Non-pigmented ciliary epithelial cell (primary cell): ENCODE measurements at places on chromosomes 11 and 22.

DNA sequence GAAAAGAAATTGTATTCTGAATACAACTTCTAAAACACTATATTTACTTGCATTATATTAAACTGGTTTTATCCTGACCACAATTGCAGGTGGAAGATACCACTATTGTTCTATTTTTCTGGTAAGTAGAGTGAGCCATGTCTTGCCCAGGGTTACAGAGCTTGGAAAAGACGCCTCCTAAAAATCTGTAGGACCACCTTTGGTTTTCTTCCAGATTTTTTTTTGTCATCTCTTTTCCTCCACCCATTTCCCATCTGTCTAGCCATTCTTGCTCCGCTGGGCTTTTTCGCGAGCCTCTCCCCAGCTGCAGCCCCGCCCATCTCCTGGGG is 294 bp upstream of the MTMR3 start:
- no peak for DNase-seq

DNA sequence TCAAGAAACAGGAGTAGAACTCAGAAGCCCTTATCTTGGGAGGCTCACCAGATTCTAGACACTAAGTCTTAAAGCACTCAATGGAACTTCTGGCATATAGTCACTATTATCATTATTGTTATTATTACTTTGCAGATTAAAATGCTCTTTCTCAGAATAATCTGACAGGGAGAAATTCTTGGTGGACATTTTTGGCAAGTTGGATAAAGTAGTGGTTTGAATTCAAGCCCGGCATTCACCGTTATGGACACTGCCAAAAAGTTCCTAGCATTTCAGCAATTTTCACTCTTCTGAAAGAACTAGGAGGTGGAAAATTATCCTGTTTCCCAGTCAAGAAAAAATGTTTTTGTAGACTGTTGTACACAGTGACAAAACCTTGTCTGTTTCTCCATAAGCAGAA is 179.6 kb upstream of the ISX start:
- no peak for DNase-seq

DNA sequence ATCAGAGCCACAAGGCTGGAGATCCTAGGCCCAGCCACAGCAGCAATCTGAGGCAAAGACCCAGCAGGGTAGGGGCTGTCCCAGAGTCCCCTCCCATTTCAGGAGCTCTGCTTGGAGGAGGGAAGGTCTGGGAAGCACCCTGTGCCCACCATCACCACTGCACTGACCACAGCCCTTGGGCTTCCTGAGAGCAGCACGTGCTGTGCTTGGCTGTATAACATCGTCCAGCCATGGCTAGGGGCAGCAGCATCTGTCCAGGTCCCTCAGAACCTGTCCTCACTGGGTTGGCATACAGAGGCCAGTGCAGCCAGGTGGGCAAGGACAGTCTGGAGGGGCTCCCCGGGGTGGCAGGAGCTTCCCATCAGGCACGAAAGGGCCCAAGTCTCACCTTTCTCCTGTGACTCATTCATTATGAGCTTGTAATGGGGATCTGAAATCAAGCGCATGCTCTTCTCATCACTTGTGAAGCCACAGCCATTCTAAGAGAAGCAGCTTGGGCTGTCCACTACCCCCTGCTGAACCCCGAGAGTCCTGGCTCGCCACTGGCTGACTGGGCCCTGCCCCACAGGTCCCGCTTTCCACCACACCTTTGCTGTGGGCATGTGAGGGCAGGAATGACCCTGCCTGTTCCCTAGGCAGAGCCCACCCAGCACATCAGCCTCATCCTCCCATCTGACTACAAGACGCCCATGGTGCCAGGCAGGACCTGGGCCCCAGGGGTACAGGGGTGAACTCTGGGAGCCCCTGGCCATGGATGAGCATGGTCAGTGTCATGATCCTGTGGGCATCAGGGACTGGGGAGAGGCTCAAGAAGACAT is 83.3 kb downstream of the MED15 start:
- DNase-seq = no peak

GRCh38 chr22:46162285-46162684 is 12.0 kb downstream of the PPARA start:
- DNase-seq = no peak

- no peak for DNase-seq
Observed at GRCh38 chr11:64206457-64207255, at the start of gene FERMT3. FERMT3 (plus strand) TSS chr11:64206721; CDS start chr11:64207365, 644 bp downstream.

DNA sequence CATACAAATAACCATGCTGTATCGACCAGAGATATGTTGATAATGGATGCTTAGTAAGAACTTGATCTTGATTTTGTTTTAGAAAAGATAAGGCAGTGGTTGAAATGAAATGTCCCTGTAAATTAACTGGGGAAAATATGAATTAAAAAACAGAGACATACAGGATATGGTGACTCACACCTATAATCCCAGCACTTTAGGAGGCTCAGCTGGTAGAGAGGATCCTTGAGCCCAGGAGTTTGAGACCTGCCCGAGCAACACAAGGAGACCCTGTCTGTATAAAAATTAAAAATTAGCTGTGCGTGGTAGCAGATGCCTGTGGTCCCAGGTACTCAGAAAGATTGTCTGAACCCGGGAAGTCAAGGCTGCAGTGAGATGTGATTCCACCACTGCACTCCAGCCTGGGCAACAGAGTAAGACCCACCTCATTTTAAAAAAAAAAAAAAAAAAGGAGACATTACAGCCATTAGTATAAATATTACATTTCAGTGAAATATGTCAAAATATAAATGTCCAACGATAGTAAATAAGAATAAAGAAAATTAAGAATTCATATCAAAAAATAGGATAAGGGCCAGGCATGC is 4.6 kb downstream of the PICALM start:
- DNase-seq = no peak

DNA sequence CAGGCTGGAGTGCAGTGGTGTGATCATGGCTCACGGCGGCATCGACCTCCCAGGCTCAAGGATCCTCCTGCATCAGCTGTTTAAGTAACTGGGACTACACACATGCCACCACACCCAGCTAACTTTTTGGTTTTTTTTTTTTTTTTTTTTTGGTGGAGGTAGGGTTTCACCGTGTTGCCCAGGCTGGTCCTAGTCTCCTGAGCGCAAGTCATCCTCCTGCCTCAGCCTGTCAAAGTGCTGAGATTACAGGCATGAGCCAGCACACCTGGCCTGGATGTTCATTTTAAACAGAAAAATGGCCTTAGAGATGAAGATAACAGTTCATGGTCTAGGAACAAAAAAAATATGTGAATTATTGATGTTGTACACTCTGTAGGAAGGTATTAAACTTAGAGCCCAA is 13.6 kb upstream of the SLC25A18 start:
- no peak for DNase-seq

GRCh38 chr22:39851606-39852315 is 41.8 kb downstream of the ENTHD1 start:
- DNase-seq = no peak

DNA sequence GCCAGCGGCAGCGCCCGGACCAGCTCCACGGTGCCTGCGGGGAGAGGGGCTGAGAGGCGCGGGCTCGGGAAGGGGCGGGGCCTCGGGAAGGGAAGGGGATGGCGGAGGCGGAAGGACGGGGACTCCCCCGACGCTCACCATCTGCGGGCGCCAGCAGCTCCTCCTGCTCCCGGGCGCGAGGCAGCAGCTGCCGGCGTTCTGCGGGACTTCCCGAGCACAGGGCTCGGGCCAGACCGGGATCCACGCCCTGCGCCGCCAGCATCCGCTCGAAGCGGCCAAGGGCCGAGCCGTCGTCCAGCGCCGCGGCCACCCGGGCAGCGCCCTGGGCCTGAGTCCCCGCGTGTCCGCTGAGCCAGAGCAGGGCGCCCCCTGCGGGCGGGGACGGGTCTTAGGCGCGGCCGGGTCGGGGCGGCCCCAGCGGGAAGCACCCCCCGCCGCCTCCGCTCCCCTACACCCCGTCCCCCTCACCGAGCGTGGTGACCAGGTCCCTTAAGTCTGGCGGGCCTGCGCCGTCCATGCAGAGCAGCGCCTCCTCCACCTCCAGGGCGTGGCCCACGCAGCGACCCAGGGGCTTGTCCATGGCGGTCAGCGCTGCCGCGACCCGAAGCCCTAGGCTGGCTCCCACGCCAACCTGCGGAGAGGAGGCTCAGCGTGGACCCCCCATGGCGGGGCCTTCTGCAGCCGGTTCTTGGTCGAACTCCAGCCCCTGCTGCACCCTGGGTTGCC is 873 bp upstream of the SCO2 start:
- DNase-seq = no peak

DNA sequence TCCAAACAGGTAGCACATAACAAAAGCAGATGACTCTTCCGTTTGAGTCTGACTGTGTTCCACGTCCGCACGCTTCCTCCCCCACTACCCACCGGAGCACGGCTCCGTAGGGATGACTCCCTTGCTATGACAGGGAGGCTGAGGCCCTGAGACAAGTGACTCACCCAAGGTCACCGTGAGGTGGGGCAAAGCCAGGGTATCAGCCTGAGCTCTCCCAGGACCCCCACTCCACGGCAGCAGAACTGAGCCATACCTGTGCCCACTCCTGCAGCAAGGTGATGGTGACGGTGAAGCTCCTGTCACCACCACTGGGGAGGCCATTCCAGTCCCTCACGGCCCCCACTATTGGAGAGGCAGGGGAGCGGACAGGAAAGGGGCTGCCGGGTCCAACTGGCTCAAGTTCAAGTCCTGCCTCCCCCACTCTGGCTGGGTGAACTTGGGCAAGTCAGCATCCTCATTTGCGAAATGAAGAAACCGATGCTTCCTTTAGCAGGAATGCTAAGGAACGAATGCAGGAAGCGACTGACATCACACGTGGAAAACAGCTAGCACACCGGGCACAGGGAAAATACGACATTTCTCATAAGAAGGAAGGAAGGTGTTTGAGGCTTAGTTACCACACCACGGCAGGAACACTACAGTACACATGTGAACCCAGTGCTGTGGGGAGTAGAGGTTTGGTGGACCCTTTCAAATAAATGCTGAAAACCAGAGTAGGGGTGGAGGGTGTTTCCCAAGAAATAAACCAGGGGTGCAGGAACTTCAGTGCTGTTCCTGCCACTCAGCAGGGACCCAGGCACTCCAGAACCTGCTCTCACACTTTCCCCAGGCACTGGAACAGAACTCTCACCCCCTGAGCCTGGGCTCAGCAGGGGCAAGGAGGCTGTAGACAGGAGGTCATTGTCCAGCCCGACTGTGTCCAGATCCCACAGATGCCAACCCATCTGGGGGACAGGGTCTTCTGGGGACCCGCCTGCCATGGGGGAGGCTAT is 32.4 kb upstream of the CBX7 start:
- DNase-seq = no peak

GRCh38 chr11:73206801-73207200 is 11.3 kb upstream of the P2RY2 start:
- DNase-seq = no peak

GRCh38 chr22:47269516-47270088 is 507.2 kb downstream of the TBC1D22A start:
- DNase-seq = no peak

GRCh38 chr11:44185522-44185921 is 90.0 kb downstream of the EXT2 start:
- DNase-seq = no peak

DNA sequence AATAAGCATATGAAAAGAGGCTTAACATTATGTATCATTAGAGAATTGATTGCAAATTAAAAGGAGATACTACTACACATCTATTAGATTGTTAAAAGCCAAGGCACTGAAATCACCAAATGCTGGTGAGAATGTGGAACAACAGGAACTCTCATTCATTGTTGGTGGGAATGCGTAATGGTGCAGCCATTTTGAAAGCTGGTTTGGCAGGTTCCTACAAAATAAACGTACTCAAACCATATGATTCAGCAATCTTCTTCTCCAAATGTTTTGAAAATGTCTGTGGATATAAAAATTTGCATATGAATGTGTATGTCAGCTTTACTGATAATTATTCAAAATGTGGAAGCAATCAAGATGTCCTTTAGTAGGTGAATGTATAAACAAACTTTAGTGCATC is 176.4 kb upstream of the PLET1 start:
- no peak for DNase-seq

GRCh38 chr11:1871531-1871930 is 18.6 kb downstream of the LSP1 start:
- DNase-seq = no peak

GRCh38 chr11:69288883-69289242 is 5.1 kb upstream of the MYEOV start:
- no peak for DNase-seq

GRCh38 chr11:46407635-46408034 is 16.1 kb upstream of the CHRM4 start:
- no peak for DNase-seq

- no peak for DNase-seq
Observed at GRCh38 chr22:23070418-23071229, at the start of gene GNAZ. GNAZ (plus strand) TSS chr22:23070519; CDS start chr22:23095696, 25,177 bp downstream.

DNA sequence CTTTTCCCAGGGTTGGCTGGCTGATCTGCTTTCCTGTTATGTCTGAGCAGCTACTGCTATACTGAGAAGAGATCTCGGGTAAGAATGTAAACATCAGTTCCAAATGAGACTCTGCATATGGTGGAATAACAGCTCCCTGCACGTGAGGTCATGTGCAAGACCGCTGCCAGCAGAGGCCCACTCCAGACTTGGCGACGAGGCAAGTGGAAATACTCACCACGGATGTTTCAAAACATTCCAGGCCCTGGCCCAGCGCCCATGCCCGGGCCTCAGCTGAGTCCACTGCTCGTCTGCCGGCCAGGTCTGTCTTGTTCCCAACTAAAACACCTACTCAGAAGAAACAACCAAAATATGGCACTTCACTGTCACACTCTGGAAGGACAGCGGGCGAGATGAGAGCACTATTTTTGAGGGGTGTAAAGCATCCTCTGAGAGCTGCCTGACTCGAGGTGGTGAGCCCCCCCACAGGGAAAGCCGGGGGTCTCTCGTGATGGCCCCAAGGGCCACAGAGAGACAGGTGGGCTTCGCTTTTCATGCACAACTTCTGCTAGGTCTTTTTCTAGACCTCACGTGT is 13.1 kb downstream of the IFT27 start:
- no peak for DNase-seq

GRCh38 chr22:44259366-44260215 is 53.2 kb downstream of the SHISAL1 start:
- DNase-seq = no peak

DNA sequence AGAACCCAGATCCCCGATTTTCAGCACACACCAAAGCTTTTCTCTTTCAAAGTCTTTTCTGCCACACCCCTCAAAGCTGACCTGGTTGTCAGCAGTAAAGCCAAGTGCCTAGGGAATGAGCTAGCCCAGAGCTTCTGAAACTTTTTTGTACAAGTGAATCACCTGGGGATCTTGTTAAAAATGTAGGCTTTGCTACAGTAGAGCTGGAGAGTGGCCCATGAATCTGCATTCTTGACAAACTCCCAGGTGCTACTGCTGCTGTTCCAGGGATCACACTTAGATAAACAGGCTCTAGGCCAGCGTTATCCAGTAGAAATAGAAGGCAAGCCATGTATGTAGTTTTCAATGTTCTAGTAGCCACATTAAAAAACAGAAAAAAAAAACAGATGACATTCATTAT is 21.8 kb upstream of the NAV2 start:
- DNase-seq = no peak
